ENCODE measurements at places on chromosomes 11 and 22. TPM values are rescaled to one million over a fixed set of nuclear protein-coding genes. Genes with fewer than 3 reads are reported as not detected.

DNA sequence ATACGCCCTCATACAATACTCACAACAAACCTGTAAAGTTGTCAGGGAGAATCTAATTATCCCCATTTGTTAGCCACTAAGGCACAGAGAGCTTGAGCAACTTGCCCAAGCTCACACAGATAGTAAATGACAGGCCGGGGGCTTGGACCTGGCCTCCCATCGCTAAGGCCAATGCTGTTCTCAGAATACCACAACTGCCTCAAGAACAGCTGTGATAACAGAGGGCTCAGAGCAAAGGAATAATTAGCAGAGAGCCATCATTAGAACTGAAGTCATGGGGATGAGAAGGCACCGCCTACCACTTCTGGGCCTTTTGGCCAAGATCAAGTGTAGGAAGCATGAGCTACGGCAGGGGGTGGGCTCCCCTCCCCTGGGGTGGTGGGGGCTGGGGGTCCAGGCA, 98.6 kb downstream of the FEZ1 start:
- H3K4me3 ChIP-seq: no peak overlapping the region
- peaks cover 17% of the 10 kb centered on the region for H3K36me3 ChIP-seq

DNA sequence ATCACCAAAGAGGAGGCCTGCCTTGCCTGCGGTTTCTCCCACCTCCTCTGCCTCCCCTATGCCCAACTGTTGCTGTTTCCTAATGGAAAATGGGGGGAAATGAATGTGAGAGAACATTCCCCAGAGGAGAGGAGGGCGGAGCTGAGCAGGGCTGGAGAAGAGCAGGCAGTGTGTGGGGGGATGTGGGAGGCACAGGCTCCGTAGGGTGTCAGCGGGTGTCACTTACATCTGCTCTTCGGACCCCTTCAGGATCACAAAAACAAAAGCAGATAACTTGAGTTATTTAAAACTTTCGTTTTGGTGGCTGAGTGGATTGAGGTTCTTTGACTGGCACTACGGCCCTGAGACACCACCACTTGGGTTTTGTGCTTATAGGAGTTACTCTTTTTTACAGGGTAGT, 93.8 kb downstream of the CEP164 start:
- no peak for DNase-seq
- no peak overlapping the region for H3K4me3 ChIP-seq
- no peaks in the 10 kb centered on the region for H3K36me3 ChIP-seq
- H3K4me1 ChIP-seq: no peaks in the 10 kb centered on the region

GRCh38 chr11:117913736-117914397, 15.3 kb downstream of the TMPRSS13 start:
- H3K27ac ChIP-seq: peak overlapping the region; percentile 1
- H3K4me3 ChIP-seq: no peak overlapping the region
- no peak for DNase-seq
- no peaks in the 10 kb centered on the region for H3K36me3 ChIP-seq
- H3K4me1 ChIP-seq: peaks cover 11% of the 10 kb centered on the region

DNA sequence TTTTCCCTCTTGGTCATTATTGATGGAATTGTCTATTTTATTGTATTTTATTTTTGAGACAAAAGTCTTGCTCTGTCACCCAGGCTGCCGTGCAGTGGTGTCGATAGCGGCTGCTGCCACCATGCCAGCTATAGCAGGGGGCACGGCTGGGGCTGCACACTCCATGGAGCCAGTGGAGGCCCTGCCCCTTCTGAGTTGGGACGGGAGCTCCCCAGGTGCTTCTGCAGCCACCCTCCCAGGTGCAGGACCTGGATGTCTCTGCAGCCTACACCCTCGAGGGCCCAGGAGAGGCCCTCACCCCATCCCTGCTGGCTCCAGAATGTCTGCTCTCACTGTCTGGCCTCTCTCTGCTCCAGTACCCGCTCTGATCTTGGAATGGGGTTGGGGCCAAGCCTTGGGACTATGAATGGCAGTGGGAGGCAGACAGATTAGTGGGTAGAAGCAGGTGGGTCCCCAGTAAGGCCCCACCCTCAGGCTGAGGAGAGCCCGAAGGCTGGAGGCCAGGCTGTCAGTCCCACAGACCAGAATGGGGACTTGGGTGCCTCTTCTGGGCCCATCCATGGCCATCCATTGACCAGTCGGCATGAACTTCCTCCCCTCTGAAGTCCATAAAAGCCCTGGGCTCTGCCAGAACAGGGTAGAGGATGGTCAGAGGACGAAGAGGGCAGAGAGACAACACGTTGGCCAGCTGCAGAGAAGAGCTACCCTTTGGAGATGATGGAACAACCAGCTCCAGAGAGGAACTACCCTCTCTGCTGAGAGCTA, 49.6 kb upstream of the ATXN10 start:
- H3K27ac ChIP-seq: no peak overlapping the region
- H3K4me3 ChIP-seq: no peak overlapping the region

The KCNJ4 gene
- 0.21 TPM for total RNA-seq

The BAIAP2L2 gene
- 0.77 TPM for total RNA-seq

GRCh38 chr11:80103142-80103859, 662.5 kb upstream of the TENM4 start:
- no peak overlapping the region for H3K4me3 ChIP-seq
- no peaks in the 10 kb centered on the region for H3K36me3 ChIP-seq
- H3K27me3 ChIP-seq: no peaks in the 10 kb centered on the region
- DNase-seq: no peak
- no peaks in the 10 kb centered on the region for H3K4me1 ChIP-seq
- H3K27ac ChIP-seq: no peak overlapping the region

DNA sequence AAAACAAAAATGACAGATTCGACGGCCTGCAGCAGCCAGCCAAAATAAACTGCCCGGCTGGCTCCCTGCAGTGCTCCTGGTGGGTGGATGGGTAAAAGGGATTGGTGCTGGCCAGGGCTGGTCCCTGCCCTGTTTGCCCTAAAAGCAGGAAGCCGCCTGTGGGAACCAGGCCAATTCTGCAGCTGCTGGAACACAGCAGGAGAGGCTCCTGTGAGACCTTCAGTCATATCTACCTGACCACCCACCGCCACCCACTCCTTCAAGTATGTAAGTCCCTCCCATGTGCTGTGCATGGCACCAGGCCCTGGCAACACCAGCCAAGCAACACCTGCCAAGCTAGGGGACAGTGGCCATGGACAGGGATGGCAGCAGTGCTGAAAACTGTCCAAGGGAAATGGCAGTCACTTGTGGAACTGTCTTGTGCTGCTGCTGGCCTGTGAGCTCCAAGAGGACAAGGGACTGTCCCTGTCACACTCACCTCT, 48.7 kb upstream of the ARFGAP3 start:
- H3K36me3 ChIP-seq: peaks cover 15% of the 10 kb centered on the region
- H3K27ac ChIP-seq: no peak overlapping the region
- peaks cover 3% of the 10 kb centered on the region for H3K27me3 ChIP-seq
- H3K4me1 ChIP-seq: peaks cover 50% of the 10 kb centered on the region
- DNase-seq: no peak

- H3K4me3 ChIP-seq: no peak overlapping the region
- H3K27ac ChIP-seq: no peak overlapping the region
- H3K27me3 ChIP-seq: peaks cover 5% of the 10 kb centered on the region
- DNase-seq: no peak
These were observed 55.7 kb upstream of the SHANK2 start for GRCh38 chr11:71307811-71308645.

GRCh38 chr11:94658386-94658785, 91.2 kb downstream of the PIWIL4 start:
- H3K36me3 ChIP-seq: peaks cover 3% of the 10 kb centered on the region
- no peak overlapping the region for H3K4me3 ChIP-seq
- H3K4me1 ChIP-seq: peaks cover 28% of the 10 kb centered on the region
- H3K27ac ChIP-seq: no peak overlapping the region

The WNT11 gene
- 3.6 TPM for total RNA-seq

The INS gene
- not detected for total RNA-seq

- peaks cover 6% of the 10 kb centered on the region for H3K27me3 ChIP-seq
- H3K27ac ChIP-seq: peak overlapping the region; percentile 22
- H3K36me3 ChIP-seq: peaks cover 22% of the 10 kb centered on the region
- DNase-seq: peak; percentile 86
- peaks cover 6% of the 10 kb centered on the region for H3K4me1 ChIP-seq
These were observed 4.9 kb downstream of the LTO1 start for GRCh38 chr11:69670158-69670845.

GRCh38 chr22:40426594-40427333, 56.4 kb downstream of the SGSM3 start:
- no peak for DNase-seq
- peak overlapping the region; percentile 26 for H3K4me3 ChIP-seq
- H3K27ac ChIP-seq: peak overlapping the region; percentile 51
- H3K27me3 ChIP-seq: peaks cover 25% of the 10 kb centered on the region
- H3K4me1 ChIP-seq: peaks cover 23% of the 10 kb centered on the region

DNA sequence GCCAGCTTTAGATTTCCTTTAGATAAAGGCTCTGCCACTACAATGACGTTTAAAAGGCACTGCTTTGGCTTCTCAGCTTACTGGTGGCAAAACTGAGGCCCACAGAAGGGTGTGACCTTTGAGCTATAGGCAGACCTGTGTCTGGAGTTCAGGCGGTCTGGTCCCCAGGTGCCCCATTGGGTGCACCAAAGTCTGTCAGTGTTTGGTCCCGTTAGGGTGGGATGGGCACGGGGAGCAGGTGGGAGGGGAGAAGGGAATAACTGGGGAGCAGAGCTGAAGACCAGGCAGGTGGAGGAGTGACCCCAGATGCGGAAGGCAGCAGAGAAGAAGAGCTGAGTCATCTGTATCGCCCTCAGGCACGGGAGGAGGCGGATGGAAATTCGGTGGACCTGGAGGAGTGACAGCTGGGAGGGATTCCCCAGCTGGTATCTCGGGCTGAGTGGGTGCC, 45.3 kb upstream of the GCAT start:
- peaks cover 23% of the 10 kb centered on the region for H3K4me1 ChIP-seq
- no peak for DNase-seq
- peaks cover 44% of the 10 kb centered on the region for H3K36me3 ChIP-seq
- H3K4me3 ChIP-seq: no peak overlapping the region
- H3K27ac ChIP-seq: no peak overlapping the region

The ISX gene
- total RNA-seq: not detected

The FAT3 gene
- 17.6 TPM for total RNA-seq

- no peak overlapping the region for H3K4me3 ChIP-seq
- no peaks in the 10 kb centered on the region for H3K36me3 ChIP-seq
- no peaks in the 10 kb centered on the region for H3K27me3 ChIP-seq
These were observed 22.8 kb upstream of the GUCY1A2 start for GRCh38 chr11:107041088-107041444.

DNA sequence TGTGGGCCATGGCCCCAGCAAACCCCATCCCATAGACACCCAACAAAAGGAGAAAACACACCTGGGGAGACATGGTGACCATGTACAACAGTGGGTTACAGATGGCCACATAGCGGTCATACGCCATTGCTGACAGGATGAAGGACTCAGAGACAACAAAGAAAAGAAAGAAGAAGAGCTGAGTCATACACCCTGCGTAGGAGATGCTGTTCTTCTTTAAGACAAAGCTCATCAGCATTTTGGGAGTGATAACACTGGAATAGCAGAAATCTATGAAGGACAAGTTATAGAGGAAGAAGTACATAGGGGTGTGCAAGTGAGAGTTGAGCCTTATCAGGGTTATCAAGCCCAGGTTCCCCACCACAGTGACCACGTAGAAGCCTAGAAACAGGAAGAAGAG, 4.9 kb downstream of the OR8B8 start:
- DNase-seq: no peak
- no peak overlapping the region for H3K4me3 ChIP-seq
- peaks cover 8% of the 10 kb centered on the region for H3K4me1 ChIP-seq
- peaks cover 3% of the 10 kb centered on the region for H3K27me3 ChIP-seq
- H3K36me3 ChIP-seq: no peaks in the 10 kb centered on the region
- H3K27ac ChIP-seq: no peak overlapping the region

DNA sequence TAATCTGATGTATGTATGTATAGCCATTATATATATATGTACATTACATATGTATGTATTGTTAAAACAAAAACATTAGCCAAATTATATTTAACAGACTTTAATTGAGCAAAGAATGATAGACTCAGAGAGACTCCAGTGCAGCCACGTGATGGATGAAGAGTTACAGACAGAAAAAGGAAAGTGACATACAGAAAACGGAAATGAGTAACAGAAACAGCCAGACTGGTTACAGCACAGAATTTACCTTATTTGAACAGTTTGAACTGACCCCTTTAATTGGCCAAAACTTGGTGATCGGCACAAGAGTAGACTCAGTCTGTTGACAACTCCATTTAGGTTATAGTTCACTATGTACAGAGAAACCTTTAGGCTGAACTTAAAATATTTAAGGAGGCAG, 35.0 kb downstream of the CHORDC1 start:
- DNase-seq: no peak
- H3K27ac ChIP-seq: no peak overlapping the region
- H3K4me3 ChIP-seq: no peak overlapping the region
- H3K27me3 ChIP-seq: no peaks in the 10 kb centered on the region

The TSSK2 gene
- not detected for total RNA-seq

- no peak overlapping the region for H3K27ac ChIP-seq
- H3K4me3 ChIP-seq: no peak overlapping the region
- peaks cover 15% of the 10 kb centered on the region for H3K4me1 ChIP-seq
- no peak for DNase-seq
- H3K27me3 ChIP-seq: peaks cover 4% of the 10 kb centered on the region
These were observed 87.9 kb upstream of the SPON1 start for GRCh38 chr11:13874597-13874996.

- peaks cover 21% of the 10 kb centered on the region for H3K27me3 ChIP-seq
- H3K36me3 ChIP-seq: peaks cover 58% of the 10 kb centered on the region
- no peak overlapping the region for H3K27ac ChIP-seq
- DNase-seq: no peak
- H3K4me3 ChIP-seq: no peak overlapping the region
- peaks cover 16% of the 10 kb centered on the region for H3K4me1 ChIP-seq
These were observed 51.8 kb downstream of the TRAF6 start for GRCh38 chr11:36458129-36458915.

The TSKU gene
- total RNA-seq: 29.9 TPM

The PLA2G3 gene
- 2.8 TPM for total RNA-seq

DNA sequence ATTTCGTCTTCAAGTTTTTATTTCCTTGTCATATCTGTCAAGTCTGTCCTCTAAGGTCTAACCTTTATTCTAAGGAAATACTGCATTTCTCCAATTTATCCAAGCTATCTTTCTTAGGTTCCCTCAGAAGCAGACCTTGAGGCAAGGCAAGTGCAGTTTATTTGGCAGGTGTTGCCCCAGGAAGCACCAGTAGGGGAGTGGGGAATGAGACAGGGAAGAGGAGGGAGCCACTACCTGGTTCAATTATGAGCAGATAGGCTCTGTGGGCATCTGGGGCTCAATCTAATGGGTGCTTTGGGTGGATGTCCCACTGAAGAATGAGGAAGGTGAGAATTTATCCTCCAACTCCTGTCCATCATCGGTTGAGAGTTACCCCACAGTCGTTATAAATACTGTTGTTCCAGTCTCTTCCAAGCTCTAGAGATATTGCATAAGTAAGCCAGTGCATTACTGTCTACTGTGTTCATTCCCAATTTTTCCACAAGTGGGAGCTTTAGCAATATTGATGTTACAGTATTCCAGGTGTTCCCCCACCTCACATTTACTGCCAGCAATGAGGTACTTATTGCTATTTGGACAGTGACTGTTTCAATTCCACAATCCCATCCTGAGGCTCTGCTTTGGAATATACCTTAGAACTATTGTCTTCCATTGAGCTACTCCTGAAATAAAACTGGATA, 154.9 kb upstream of the CEP126 start:
- H3K4me3 ChIP-seq: no peak overlapping the region
- H3K4me1 ChIP-seq: no peaks in the 10 kb centered on the region
- no peak overlapping the region for H3K27ac ChIP-seq
- no peaks in the 10 kb centered on the region for H3K36me3 ChIP-seq
- H3K27me3 ChIP-seq: peaks cover 3% of the 10 kb centered on the region

The ANGPTL5 gene
- total RNA-seq: not detected
